ENCODE measurements at places on chromosomes 2 and 18. TPM values are rescaled to one million over a fixed set of nuclear protein-coding genes. Genes with fewer than 3 reads are reported as not detected.

DNA sequence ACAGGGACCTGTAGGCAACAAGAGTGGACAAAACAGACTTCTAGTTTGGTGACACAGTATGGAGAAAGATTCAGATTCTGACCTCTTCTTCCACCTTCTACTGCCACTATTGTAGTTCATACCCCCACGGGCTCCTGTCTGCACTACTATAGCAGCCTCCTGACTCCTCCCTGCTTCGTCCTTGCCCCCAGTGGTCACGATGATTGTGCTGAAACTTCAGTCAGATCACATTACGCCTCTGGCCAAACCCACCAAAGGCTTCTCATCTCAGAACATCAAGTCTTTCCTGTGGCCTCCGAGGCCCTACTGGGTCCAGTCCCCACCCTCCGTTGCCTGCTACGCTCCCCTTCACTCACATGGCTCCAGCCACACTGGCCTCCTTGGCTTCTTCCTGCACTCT, 147.6 kb downstream of the CYP26B1 start:
- no peak for DNase-seq

- no peak for DNase-seq
These were observed 211.6 kb downstream of the MGAT5 start for GRCh38 chr2:134465228-134466105.

GRCh38 chr2:234949762-234950434, 1.9 kb upstream of the SH3BP4 start:
- no peak for DNase-seq

- peak; percentile 60 for DNase-seq
These were observed 12.8 kb upstream of the PLA2R1 start for GRCh38 chr2:160075171-160075570.

GRCh38 chr2:102592601-102593000, 26.8 kb upstream of the SLC9A2 start:
- peak; percentile 67 for DNase-seq

- no peak for DNase-seq
These were observed 46.7 kb downstream of the PUM2 start for GRCh38 chr2:20303966-20304365.

DNA sequence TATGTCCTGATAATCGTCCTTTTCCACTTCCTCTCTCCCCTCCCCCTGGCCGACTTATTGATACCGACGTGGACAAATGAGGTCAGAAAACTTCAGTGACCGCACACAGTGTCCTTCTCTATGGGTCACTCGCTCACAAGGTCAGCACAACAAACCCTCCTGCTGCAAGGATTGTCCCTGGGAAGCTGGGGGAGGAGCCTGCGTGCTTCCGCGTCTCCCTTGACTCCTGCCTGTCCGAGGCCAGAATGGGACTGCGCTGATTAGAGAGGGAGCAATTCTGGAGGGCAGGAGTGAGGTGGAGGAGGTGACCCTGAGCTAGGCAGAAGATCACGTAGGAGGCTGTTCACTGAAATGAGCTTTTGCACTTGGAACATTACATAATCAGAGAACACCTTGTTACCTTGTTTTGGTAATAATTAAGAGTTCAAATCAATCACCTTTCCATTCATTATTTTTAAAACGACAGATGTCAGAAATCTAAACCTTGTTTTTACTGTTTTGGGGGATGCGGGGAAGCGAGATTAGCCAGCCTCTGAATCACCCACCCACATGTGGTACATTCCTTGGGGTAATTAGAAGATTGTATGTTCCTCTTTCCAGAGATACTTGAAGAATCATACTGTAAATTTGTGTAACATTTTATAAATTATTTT, 70.6 kb downstream of the CTAGE1 start:
- DNase-seq, result peak; percentile 72

- DNase-seq, result no peak
These were observed 48.8 kb upstream of the KCNE4 start for GRCh38 chr2:223003191-223003590.

DNA sequence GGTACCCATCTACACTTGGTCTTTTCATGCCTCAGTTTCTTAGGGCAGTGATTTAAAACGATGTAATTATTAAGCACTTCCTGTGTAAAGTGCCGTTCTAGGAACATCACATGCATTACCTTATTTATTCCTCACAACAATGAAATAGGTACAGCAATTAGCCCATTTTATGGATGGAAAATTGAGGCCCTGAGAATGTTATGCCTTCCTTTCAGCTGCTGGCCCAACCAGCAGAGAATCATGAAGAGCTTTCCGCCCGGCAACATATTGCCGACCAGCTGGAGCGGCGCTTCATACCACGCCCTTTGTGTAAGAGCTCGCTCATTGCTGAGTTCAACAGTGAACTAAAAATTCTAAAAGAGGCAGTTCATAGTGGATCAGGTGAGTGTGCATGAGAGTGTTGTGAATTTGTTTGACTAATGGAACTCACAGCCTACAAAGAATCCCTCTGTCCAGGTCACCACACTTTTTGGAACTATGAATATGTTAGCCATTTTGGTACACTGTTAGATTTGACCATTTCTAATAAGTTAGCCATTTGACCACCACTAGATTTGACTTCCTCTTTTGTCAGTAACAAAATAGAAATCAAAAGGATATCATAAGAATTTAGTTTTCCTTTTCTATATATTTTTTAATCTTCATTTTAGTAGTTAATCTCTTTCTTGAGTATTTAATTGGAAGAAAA, 25.6 kb upstream of the RPE start:
- no peak for DNase-seq

GRCh38 chr2:129301431-129301913, 678.0 kb upstream of the RAB6C start:
- DNase-seq, result no peak

- DNase-seq, result no peak
These were observed 23.9 kb upstream of the BOD1L2 start for GRCh38 chr18:57122936-57123510.

- no peak for DNase-seq
These were observed 43.1 kb downstream of the KCTD18 start for GRCh38 chr2:200466425-200467418.

GRCh38 chr2:123717636-123718334, 307.3 kb upstream of the CNTNAP5 start:
- no peak for DNase-seq

- DNase-seq, result no peak
These were observed 1183.2 kb upstream of the ACVR2A start for GRCh38 chr2:146661473-146662096.

DNA sequence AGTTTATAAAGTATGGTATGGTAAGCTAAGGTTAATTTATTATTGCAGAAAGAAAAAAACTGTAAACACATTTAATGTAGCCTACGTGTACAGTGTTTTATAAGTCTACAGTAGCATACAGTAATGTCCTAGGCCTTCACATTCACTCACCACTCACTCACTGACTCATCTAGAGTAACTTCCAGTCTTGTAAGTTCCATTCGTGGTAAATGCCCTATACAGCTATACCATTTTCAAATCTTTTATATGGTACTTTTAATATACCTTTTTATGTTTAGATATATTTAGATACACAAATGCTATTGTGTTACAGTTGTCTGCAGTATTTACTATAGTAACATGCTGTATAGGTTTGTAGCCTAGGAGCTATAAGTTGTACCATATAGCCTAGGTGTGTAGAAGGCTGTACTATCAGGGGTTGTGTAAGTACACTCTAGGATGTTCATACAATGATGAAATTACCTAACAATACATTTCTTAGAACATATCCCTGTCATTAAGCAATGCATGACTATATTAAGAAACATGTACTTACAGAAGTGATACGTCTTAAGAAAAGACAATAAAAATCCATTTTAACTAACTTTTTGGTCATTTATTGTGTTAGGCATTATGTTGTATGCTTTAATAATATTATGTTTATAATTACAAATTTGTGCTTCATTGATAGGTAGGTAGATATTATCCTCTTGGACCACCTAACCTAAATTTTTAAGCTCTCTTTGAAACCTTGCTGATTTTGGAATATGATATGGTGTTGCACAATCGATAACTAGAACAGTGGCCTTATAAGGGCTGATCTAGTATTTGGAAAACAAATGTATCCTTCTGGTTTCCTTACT, 51.9 kb downstream of the VRK2 start:
- no peak for DNase-seq

DNA sequence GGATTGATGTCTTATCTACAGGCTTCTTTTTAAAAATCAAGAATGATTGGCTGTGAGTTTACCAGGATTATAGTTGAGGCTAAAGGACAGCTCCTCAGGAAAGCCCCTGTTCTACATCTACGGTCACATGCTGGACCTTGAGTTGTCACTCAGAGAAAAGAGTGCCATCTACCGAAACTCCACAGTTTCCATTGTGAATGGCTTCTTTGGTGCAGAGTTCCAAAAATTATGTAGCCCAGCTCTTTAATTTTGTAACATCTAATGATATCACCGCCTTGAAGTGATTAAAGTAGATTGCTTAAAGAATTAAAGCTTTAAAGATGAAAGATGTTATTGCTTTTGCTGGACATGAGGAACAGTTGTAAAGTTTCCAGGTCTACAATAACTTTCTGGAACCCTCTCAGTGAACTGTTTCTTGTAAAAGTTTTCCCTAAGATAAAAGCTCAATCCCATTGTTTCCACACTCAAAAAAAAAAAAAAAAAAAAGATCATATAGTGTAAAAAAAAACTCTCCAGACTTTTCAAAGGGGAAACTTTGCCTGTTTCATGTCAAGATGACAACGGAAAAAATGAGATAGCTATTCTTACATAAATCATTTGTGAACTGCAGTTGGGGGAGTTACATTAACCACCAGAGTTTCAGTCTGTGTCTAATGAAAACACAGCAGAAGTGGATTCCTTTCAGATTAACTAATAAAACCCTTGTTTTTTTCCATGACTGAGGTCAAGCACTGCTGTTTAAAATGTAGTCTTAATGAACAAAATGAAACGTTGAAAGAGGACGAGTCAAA, 4.3 kb downstream of the COL3A1 start:
- DNase-seq, result peak; percentile 11

DNA sequence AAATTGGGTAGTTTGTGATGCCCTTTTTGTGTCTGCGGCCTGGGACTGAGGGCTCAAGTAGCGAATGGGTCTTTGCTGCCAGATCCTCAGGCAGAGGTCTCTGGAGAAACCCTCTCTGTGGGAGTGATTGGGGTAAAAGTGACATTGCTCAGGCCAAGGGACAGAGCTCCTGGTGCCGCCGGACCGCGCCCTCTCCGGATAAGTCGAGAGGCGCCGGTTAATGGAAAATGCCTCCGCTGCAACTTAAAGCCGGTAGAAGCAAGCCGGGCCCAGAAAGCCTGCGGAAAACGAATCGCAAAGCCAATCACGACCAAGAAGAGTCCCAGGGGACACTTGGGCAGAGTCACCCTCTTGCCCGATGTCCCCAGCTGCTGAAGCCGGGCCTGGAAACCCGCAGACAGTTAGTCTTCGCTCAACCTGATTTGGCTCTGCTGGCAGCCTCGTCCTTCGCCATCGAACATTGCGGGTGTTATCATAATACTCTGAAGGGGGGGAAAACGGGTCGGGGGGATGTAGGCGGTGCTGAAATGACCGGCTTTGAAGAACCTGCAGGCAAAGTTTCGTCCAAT, 352 bp upstream of the HOXD12 start:
- DNase-seq, result no peak

- no peak for DNase-seq
These were observed 47.0 kb upstream of the FOSL2 start for GRCh38 chr2:28345619-28346018.

GRCh38 chr18:25061395-25061794, 290.6 kb downstream of the ZNF521 start:
- DNase-seq, result no peak

DNA sequence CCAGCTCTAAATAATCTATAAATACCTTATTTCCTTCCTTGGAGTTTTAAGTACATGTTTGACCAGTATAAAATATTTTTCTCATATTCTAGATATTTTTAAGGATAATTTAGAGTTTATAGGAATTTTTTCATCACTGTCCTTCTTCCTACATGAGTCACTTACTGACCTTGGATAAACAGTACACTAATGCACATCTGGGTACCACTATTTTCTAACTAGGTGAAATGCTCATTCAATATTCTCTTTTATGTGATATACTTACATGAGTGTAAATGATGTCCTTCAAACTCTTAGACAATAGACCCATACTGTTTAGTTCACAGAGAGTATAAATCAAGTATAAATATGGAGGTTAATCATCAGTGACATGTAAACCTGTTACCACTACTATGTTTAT, 1574.2 kb upstream of the ACVR2A start:
- DNase-seq, result no peak

DNA sequence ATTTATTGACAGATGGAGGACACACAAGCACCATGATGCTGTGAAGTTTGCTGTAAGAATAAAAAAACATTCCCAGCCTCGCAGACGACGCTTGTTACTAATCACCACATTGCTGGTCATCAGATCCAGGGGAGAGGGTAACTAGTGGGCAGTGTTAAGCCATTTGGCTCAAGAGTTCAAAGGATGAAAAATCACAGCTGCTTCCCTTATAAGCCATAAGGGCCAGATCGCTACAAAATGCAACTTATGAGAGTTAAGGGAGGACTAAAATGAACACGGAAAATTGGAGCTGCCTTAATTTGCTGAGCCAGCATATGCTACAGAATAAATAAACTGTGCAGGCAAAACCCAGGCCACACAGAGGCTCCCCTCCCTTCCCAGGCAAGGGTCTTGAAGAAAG, 522.6 kb downstream of the TDRD15 start:
- DNase-seq, result no peak

DNA sequence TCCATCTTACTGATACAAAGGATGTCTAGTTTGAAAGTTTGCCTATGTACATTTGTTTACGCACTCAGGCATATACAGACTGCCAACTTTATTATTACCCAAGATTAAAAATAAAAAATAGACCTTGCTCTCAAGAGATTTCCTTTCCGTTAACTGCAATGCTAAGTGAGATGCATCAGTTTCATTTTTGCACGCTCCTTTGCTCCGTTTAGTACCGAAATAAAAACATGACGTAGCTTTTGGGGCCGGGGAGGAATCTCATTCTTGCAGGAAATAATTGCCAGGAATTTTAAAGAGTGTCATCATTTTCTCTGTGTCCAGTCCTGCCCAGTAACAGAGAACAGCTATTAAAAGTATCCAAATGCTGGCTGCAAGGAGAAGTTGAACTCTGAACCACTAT, 169.5 kb downstream of the SLC8A1 start:
- no peak for DNase-seq

DNA sequence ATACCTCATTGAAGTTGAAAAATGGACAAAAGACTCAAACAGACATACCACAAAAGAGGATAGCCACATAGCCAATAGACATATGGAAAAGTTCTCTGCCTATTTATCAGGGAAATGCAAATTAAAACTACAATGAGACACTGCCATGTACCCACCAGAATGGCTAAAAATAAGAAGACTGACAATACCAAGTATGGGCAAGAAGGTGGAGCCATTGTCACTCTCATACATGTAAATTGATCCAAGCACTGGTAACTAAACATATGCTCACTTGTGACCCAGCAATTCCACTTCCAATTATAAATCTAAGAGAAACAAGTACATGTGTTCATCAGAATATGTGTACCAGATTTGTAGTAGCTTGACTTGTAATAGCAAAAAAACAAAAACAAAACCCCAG, 4.6 kb downstream of the LOXHD1 start:
- DNase-seq, result no peak

- DNase-seq, result no peak
These were observed 215.8 kb upstream of the ACVR2A start for GRCh38 chr2:147628971-147629421.

- no peak for DNase-seq
These were observed 255.3 kb downstream of the THSD7B start for GRCh38 chr2:137020452-137021196.

Gene SKOR2
- not detected for total RNA-seq

Gene FKBP7
- 8.8 TPM for total RNA-seq

Gene SP9
- not detected for total RNA-seq

Gene G6PC2
- total RNA-seq, result not detected

Gene NEU4
- 0.37 TPM for total RNA-seq

Gene CD8A
- total RNA-seq, result 0.20 TPM

Gene SKA1
- 22.5 TPM for total RNA-seq

Gene HS6ST1
- total RNA-seq, result 27.6 TPM

Gene LRP2
- 0.66 TPM for total RNA-seq

Gene RNASEH1
- total RNA-seq, result 30.2 TPM

Gene MAB21L4
- total RNA-seq, result 2.8 TPM
